Lower lobe of right lung (tissue), 2 donors: ENCODE measurements at places on chromosomes 7 and 10. TPM values are rescaled to one million over a fixed set of nuclear protein-coding genes. Genes with fewer than 3 reads are reported as not detected.
A peak's percentile ranks its signal among the peaks of the same experiment; 100 is the strongest.

- no peak for DNase-seq
- no peaks in the 10 kb centered on the region for H3K36me3 ChIP-seq
- no peak overlapping the region for H3K27ac ChIP-seq
- no peaks in the 10 kb centered on the region for H3K4me1 ChIP-seq
Observed at GRCh38 chr10:7188456-7189050, 222.3 kb downstream of the SFMBT2 start.

GRCh38 chr7:36746347-36746746, 22.1 kb upstream of the AOAH start:
- no peaks in the 10 kb centered on the region for H3K27me3 ChIP-seq
- no peaks in the 10 kb centered on the region for H3K36me3 ChIP-seq
- H3K27ac ChIP-seq: no peak overlapping the region
- H3K4me1 ChIP-seq: peaks cover 9% of the 10 kb centered on the region
- H3K4me3 ChIP-seq: no peak overlapping the region
- DNase-seq: peak; percentile 53

DNA sequence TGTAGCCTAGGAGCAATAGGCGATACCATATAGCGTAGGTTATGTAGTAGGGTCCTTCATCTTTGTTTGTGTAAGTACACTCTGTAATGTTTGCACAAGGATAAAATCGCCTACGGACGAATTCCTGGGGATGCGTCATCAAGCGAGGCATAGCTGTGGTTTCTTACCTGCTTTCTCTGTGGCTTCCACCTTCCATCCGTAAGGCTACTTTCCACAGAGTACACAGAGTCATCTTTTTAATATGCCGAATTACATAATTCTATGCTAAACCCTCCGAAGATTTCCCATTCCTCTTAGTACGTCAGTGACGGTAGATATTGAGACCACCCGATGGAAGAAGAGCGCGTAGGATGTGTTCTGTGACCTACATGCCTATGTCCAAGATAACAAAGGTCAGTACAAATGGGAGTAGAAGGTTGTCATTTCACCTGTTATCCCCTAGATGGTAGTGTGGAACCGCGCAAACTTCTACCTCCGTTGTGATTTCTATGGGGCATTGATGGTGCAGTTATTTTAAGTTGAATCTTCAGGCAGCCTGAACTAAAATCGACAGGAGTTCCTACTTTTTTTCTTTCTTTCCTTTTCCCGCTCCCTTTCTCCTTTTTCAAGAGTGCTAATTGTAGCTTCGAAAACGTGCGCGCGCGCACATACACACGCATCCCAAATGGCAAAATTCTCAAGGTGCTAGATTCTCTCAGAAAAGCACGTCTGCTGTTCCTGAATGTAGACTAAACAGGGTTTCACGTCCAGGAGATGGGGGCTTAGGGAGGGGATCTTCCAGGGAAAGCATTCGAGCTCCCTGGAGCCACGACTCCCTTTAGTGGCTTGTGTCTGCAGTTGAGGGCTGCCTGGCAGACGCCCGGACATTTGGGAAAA, 111.7 kb upstream of the MBL2 start:
- no peak for DNase-seq
- H3K27ac ChIP-seq: no peak overlapping the region
- H3K4me1 ChIP-seq: no peaks in the 10 kb centered on the region
- H3K4me3 ChIP-seq: no peak overlapping the region
- H3K27me3 ChIP-seq: no peaks in the 10 kb centered on the region
- H3K36me3 ChIP-seq: no peaks in the 10 kb centered on the region

The BLNK gene
- 11.2 TPM for total RNA-seq

The PAX4 gene
- not detected for total RNA-seq

The CYP3A7 gene
- total RNA-seq: 0.21 TPM
